GM06990 (cell line): ENCODE measurements at places on chromosomes 7 and 10.

GRCh38 chr7:148110097-148110868 is 480.3 kb upstream of the C7orf33 start:
- DNase-seq: no peak

DNA sequence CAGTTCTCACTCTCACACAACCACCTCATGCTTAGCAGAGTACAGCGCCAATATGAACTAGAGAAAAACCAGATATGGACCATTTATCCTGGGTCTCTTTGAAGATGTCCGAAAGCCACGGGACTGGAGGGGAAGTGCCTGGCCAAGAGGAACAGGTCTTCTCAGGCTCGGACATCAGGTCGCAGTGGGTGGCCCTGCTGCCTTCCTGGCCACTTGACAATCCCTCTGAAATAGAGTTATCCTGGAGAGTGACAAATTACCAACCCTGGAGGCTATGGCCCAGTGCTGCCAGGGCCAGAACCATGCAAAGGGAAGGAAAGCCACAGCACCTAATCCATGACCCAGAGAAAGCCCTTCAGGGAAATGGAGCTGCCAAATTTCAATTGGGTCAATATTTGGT is 646.8 kb upstream of the NRP1 start:
- no peak for DNase-seq

DNA sequence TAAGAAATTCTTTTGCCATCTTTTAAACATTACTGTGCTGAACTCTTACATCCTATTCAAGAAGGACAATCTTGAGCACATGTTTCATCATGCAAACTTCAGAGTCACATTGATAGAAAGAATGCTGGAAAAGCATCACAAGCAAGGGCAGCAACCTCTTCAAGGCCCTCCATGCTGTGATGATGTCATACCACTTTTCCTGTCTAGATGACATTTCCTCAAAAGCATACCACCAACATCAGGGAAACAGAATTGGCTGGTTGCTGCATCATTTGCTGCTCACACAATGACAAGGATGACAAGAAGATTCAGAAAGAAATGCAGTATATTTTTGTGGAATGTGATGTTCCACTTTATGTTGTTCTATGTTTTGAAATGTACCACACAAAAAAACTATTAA is 37.6 kb downstream of the CYP2C8 start:
- no peak for DNase-seq

DNA sequence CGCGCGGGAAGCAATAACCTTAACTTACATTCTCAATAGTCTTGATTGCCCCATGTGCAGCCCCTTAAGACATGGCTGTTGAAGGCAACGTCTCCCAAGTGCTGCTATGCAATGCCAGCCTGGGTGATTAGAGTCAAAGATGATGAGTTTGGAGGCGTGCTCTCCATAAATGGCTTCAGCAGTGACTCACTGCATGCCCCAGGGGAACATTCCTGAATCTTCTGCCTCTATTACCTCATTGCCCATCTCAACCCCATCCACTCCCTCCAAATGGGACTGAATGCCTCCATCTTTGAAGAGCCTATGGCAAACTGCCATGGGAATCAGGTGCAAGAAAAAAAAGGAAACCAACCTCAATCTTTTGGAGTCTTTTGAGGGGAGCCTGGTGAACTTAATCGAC is 282.8 kb downstream of the SNX10 start:
- no peak for DNase-seq
